T-helper 2 cell (primary cell): ENCODE measurements at places on chromosomes 2 and 18.

GRCh38 chr18:63603355-63603754 is 16.2 kb downstream of the SERPINB13 start:
- DNase-seq, result no peak

- peak; percentile 67 for DNase-seq
Observed at GRCh38 chr18:36095936-36096519, 28.7 kb upstream of the RPRD1A start.

DNA sequence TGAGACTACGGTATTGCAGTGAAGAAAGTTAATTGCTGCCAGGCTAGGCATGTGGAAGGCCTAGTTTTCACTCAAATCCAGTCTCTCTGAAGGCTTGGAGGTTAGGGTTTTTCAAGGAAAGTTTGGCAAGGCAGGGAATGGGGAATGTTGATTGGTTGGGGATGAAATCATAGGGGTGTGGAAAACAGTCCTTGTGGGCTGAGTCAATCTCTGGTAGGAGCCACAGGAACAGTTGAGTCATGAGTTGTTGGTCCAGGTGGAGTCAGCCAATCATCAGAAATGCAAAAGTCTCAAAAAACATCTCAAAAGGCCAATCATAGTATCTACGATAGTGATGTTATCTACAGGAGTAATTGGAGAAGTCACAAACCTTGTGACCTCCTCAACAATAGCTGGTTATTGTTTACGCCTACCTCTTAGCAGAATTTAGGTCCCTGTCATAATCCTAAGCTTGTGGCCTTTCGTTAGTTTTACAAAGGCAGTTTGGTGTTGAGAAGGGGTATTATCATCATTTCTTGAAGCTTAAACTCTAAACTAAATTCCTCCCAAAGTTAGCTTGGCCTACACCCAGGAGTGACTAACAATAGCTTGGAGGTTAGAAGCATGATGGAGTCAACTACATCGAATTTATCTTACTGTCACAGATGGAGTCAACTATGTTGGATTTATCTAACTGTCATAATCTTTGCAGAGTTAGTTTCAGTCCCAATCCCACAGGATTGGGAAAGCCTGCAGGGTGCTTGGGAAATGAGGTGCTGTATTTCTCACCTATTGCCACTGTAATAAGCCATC is 33.7 kb upstream of the APCDD1 start:
- no peak for DNase-seq

DNA sequence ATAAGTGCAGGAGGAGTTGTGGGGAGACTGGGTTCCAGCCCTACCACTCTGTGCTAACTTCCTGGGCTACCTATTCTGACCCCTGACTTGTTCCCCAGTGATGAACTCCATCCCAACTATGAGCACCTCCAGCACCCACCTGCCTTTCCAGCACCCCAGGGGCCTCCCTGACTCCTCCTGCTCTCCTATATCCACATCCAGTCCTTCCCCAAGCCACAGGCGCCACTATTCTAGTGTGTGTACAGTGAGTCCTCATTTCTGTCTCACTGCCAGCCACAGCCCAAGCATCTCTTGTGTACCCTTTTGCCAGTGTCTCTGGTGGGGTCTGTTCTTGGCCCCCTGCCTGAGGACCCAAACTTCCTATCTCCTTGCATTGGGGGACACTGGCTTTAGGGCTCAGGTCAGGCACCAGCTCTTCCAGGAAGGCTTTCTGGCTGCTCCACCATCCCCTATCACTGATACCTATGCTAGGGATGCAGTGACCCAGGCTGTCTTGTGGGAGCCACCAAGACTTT is 145.2 kb downstream of the INHBB start:
- DNase-seq, result no peak

- DNase-seq, result no peak
Observed at GRCh38 chr2:1674276-1674675, 70.0 kb downstream of the PXDN start.

DNA sequence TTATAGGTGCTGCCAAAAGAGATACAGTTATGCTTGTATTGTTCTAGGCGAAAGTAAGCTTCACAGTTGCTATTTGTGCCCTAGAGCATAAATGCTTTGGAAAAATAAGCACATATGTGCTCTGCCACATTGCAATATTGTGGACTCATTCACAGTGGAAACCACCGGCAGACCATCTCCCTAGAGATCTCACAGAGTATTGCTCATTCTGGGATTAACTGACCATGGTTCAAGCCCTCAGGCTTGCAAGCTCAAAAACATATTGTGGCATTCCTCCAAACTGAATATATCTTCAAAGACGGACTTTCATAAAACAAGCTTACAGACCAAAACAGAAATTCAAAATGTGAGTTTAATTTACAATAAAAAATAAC is 158.2 kb upstream of the CCDC150 start:
- no peak for DNase-seq

GRCh38 chr2:174330945-174331594 is 3.7 kb upstream of the SP9 start:
- no peak for DNase-seq

DNA sequence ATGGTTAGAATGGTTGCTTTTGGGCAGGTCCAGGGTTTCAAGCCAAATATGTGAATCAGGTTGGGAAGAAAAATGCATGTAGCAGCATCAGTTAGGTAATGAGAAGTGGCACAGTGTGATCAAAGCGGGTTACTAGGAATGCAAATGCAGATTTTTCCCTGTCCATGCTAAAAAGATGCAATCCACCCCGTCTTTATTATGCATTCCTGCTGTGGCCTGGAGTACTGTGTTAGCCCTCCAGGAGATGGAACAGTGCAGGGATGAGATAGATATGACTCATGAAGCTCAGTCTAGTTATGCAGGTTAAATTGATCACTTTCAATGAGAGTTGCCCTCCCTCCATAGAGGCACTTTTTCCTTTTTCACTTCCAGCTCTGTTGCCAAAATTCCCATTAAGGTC is 283.8 kb downstream of the CTNNA2 start:
- no peak for DNase-seq

- no peak for DNase-seq
Observed at GRCh38 chr2:3606370-3607201, 11.7 kb downstream of the COLEC11 start.

- DNase-seq, result no peak
Observed at GRCh38 chr2:205633994-205634393, 48.3 kb upstream of the NRP2 start.

DNA sequence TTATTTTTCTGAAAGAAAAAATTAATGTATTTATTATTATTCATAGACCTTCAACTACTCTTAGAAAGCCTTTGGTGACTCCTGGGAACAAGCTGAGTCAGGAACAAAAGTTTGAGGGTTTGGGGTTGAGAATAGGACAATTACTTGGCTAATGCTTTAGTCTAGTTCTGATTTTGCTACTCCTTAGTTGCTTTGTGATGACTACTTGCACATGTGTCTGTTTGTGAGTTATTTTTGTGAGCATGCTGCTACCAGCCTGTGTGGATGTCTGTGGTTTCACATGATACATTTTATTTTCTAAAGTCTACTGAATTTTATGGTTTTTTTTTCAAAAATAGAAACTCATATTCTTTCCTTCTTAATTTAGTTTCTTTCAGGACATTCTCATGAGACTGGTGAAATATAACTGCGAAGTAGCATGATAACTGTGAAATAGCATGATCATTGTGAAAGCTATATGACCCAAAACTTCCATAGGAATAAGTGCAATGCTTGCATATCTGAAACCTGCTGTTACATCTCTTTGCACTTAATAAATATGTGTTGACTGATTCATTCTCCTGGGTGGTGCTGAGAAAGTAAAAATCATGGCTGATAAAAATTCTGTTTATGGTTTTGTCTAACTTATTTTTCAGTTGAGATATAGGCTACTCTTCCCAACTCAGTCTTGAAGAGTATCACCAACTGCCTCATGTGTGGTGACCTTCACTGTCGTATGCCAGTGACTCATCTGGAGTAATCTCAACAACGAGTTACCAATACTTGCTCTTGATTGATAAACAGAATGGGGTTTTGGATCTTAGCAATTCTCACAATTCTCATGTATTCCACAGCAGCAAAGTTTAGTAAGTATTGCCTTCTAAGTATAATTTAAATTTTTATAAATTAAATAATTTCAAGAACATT is 17.9 kb upstream of the IL18R1 start:
- peak; percentile 57 for DNase-seq

GRCh38 chr18:45462179-45462578 is 153.1 kb upstream of the SLC14A2 start:
- no peak for DNase-seq

GRCh38 chr2:38074764-38075506 is 1.0 kb downstream of the CYP1B1 start:
- DNase-seq, result no peak

- DNase-seq, result no peak
Observed at GRCh38 chr2:84492571-84492970, 23.7 kb upstream of the DNAH6 start.

GRCh38 chr2:102141970-102142828 is at the start of gene IL1R1:
Gene IL1R1 (plus strand): TSS chr2:102142746. CDS start chr2:102157725, 14,979 bp downstream.
- no peak for DNase-seq

DNA sequence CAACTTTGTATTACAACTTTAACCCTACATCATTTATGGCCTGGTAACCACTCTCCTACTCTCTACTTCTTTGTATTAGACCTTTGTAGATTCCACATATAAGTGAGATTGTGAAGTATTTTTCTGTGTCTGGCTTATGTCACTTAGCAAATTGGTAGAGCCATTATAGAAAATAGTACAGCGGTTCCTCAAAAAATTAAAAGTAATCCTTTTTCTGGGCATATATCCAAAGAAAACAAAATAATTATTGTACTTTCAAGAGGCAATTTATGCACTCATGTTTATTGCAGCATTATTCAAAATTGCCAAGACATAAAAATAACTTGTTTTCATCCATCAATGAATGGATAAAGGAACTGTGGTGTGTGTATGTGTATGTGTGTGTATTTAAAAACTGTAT is 537.5 kb upstream of the FSIP2 start:
- DNase-seq, result no peak

GRCh38 chr2:52916981-52917380 is 850.6 kb upstream of the CHAC2 start:
- no peak for DNase-seq

DNA sequence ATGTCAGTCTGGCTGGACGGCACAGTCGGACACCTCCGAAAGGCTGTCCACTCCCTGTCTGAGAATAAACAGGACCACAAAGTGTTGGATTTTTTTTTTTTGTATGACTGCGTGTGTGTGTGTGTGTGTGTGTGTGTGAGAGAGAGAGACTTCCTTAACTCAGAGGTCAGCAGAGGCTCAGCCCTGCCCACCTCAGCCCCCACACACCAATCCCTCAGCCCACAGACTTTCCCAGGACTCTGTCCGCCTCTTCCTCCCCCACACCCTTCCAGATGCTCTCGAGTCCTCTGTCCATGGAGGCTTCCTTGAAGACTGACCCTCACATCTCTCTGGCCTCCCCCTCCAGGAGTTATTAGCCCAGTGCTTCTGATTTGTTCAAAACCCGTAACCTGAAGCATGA is 147.3 kb downstream of the BCL11A start:
- DNase-seq, result no peak

DNA sequence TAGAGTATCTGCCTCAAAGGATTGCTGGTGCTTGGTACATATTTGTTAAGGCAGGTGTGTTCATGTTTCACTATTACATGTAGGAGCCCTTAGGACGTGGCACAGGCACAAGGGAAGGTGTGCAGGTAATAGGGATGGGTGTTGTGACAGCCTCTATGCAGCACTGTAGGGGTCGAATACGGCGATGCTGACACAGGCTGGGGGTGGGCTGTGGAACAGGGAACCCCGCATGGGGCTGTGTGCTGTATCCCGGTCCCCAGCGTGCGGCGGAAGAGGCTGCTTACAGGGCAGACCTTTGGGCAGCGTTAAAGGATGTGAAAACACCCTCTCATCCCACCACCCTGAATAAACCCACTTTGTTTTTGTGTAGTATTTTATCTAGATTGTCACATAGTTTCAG is 21.5 kb downstream of the B3GNT2 start:
- DNase-seq, result no peak

- no peak for DNase-seq
Observed at GRCh38 chr2:71618327-71619113, 165.2 kb downstream of the DYSF start.

DNA sequence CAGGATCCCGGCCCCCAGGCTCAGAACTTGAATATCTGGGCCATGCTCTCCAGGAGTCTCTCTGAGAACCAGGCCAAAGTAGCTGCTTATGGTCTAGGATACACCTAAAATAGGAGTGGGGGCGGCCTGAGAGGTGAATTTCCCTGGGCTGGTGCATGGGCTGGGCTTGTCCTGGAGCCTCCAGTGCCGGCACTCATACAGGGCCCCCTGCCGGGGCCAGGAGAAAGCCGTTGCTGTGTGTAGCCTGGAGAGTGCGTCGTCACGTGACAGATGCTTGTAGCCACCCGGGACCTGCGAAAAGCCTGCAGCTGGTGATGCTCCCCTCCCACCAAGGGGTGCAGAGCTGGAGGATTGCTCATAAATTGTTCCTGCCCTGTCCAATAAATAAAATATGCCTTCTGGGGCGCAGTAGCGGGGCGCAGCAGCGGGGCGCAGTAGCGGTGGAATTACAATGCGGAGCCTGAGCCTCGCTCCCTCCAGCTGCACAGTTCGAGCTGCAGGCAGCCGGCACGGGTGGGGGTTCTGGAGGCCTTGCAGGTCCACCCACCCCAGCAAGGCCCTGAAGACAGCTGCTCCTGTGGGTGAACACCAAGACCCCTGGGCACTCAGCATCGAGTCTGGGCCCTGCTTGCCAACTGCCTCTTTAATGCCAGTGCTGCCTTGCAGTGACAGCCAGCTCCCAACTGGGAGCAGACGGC is 289.9 kb downstream of the NDUFA10 start:
- no peak for DNase-seq

GRCh38 chr2:188787021-188787657 is 187.0 kb upstream of the COL3A1 start:
- DNase-seq, result no peak

DNA sequence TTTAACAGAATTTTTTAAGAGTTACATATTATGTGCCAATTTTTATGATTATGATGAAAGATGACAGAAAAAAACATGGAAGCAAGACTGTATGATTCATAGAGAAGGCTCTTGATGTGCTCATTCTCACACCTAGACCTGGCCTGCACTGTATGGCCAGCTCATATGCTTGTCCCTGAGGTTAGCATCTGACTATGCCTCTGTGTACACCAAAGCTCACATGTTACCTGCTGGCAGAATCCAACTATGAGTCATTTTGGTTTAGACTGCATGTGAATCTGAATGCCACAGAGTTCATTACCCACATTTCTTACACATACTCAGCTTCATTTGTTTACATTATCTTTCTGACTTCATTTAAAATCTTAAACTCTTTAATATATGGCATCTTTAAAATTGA is 139.0 kb downstream of the DSC3 start:
- DNase-seq, result no peak

DNA sequence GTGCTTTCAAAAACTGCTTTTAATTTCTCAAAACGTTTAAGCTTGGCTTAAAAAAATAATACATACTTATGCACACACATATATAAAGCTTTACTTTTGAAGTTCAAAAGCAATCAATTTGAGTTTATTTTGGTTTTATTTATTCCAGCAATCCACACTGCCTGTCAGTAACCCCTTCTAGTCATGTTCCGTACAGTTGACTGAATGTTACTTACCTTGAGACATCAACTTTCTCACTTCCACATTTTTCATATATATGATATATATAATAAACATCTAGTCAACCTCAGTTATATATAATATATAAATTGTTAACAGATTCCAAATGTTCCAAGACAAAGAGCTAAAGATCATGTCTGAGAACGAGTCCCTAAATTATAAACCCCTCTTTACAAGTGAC is 1137.3 kb upstream of the ZEB2 start:
- DNase-seq, result no peak
